ENCODE measurements at places on chromosomes 13 and 19.

DNA sequence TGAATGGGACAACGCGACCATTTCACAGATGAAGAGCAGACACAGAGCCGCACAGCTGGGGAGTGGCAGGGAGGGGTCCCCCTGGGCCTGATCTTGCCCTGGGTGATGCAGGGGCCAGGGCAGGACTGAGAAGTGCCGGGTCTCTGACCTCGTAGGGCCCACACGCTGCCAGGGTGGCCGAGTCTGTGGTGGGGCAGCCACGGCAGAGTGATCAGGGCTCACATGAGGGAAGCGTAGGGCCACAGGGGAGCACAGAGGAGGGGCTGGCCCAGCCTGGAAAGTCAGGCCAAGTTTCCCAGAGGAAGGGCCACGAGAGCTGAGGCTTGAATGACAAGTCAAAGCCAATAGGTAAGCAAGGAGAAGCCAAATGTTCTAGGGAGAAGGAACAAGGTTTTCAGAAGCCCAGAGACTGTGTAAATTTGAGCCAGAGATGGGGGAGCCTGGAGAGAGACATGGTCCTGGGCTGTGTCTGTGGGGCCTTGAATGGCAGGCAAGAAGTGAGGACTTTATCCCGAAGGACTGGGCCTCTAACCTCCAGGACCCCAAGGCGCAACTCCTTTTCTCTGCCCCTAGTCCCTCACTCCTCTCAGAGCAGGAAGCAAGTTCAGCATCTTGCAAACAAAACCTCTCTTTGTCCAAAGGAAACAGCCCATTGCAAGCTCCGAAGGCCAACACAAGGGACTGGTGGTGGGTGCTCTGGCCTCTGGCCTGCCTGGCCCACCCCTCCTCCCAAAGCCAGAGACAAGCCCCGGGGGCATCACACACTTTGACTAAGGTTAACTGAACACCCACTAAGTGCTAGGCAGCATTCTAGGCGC lies 31.7 kb upstream of the FXYD3 start:
- no peak for DNase-seq

DNA sequence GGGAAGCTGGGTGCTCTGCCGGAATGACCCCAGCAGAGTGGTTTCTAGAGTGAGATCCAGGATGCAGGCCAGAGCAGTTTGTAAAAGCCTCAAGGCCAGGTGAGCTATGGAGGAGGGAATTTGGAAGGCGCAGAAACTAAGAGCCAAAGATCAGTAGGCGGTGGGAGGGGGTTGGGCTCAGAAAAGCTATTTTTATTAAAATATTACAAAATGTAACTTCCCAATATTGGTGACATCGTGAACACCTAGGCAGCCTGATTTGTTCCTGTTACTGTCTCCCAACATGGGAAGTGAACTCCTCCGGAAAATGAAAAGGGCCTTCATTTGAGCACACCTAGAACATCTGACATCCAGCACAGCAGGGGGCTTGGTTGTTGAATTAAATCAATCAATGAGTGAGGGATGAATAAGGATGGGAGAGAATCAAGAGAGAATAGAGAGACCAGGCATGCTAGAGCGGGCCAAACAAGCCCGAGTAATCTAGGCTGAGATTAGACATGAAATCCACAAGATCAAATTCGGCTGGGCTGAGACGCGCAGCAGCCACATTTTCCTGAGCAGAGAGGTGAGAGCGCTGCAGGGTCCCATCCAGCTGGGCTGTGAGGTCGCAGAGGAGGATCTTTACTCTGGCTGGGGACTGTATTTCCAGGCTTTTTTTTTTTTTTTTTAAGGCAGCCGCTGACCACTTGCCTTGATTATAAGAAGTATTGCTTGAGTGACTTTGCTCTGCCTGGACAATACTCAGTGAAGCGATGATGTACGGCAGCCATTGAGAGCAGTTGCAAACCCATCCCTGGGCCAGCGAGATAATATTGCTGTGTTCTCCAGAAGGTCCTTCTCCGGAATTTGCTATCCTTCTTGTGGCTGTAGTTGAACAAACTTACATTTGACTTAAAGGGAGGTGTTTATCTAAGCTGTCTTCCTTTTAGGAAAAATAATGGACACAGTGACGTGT lies 178.0 kb upstream of the KL start:
- no peak for DNase-seq

DNA sequence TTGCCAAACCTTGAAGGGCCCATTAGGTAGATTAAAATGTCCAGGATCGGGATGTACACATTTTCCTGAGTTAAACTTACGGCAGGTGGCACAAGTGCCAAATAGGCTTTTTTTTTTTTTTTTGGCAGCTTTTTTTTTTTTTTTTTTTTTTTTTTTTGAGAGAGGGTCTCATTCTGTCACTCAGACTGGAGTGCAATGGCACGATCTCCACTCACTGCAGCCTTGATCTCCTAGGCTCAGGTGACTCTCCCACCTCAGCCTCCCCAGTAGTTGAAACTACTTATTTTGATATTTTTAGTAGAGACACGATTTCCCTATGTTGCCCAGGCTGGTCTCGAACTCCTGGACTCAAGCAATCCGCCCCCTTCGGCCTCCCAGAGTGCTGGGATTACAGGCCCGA lies 9.0 kb downstream of the IRGC start:
- no peak for DNase-seq

DNA sequence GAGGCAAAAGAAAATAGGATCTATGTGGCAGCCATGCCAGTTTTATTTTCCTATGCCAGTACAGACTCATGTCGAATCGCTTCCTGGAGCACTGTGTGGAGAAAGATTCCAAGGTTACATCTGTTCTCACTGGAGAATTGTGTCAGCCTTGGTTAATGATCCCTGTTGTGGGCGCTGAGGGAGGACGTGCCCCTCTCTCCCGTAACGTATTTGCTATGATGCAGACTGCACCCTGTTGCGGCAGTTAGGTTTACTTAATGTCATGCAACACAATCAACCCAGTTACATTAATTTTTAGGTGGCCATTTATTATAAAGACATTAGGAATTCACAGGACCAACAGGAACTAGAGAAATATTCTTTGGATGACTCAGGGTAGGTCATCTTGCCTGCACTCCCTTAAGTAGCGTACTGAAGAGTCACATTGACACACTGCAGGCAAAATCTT lies 892.9 kb downstream of the EFNB2 start:
- DNase-seq, result no peak

- no peak for DNase-seq
These were observed 28.4 kb downstream of the ANKRD27 start for GRCh38 chr19:32646556-32646955.

- DNase-seq, result no peak
These were observed 1.5 kb upstream of the TFDP1 start for GRCh38 chr13:113582841-113583631.

DNA sequence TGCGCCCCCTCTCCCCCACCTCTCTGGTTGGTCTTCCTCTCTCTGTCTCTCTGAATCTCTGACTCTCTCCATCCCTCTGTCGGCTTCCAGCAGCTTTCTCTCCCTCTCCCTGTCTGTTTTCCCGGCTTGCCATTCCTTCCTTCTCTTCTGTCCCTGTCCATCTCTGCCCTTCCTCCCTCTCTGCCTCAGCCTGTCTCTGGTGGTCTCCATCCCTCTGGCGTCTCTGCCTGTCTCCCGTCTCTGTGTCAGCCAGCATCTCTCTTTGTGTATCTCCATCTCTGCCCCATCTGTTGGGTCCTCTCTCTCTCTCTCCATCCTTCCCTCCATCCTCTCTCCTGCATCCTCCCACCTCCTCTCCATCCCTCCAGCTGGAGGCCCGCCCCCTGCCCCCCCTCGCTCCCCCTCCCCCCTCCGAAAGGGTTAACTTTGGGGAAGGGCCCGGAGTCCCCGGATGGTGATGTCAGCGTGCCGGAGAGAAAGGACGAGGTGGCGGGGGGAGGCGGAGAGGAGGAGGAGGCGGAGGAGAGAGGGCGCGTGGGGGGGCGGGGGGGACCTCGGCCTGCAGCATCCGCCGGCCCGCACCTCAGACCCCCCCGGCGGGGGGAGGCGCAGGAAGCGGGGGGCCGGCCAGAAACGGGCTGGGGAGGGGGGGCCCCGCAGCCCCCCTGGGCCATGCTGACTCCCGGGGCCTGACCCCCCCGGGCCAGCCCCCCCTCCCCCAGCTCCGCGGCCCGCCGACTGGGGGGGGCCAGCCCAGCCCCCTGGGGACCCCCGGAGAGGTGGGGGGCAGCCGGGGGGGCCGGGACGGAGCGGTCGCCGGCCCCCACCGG lies at the start of gene BRSK1:
Gene BRSK1, plus strand, starts transcription at position 450 of the 830 bp plus-strand sequence. CDS start 446 bp downstream, outside the sequence.
- no peak for DNase-seq

GRCh38 chr19:56066152-56067023 lies 54.7 kb downstream of the ZNF787 start:
- peak; percentile 58 for DNase-seq

DNA sequence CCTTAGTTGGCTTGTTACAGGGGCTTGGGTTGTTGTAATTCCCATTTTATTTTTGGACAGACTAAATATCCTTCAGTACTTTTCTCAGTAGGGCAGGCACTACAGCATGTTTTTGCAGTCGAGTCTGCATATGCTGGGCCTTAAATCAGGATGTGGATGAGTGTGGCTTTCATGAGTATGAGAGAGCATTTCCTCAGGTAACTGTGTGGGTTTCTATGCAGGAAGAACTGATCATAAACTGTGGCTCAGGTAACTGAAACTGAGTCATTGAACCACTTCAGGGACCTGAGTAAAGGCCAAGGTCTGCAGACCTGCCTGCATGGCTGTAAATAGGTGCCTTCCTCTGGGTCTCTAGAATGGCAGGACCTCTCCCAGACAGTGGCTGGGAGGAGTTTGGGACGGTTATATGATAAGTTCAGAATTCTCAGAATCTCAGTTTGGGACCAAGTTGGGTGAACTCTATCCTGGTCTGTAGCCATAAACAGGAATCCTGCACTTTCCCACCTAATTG lies 112.1 kb downstream of the ZNF737 start:
- no peak for DNase-seq

DNA sequence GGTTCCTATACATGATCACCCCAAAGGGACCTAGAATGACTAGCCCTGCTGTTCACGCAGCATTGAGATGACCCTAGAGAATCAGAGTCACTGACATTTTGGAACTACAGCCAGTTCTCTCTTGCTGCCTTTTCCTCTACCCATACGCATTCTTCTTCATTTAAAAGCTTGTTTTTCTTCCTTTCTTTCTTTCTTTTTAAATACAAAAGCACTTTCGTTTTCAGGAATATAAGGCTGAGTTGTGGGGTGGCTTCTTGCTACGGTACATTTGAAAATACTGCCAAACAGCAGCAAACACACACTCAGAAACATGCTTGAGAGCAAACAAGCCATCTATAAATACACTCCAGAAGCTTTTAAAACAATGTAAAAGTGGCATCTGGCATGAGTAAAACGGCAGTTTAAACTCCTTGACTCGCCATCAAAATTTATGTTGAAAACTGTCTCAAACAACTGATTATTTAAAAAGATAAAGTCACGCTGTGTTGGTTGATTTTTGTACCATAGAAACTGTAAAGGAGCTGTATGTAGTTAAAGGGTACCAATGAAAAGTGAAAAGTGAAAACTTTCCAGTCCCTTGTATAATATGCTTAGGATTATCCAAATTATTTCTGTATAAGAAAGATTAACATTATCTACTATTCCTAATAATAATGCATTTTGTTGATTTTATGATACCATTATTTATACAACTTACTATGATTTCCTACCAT lies 95.6 kb downstream of the PCDH9 start:
- no peak for DNase-seq

Data from suppressor macrophage treated with lipopolysaccharide for 4 hours (primary cell).